Motor neuron (in vitro differentiated cells): ENCODE measurements at places on chromosomes 11 and 22. TPM values are rescaled to one million over a fixed set of nuclear protein-coding genes. Genes with fewer than 3 reads are reported as not detected.

Gene OR52E4
- not detected in 2 replicates for total RNA-seq

DNA sequence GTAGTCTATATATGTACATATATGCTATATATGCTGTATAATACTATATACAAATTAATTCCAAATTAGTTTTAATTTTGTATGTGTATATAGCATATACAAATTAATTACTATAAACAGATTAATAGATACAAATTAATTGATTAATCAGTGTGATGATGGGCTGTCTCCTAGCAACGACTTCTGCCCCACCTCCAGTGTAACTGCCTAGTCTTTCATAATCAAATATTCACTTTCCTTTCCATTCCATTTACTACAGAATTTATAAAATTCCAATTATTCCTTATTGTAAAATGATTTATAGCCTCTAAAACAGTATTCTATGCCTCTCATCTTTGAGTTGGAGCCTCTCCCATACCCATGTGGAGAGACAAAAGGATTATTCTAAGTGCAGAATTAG lies 976 bp downstream of the HBD start:
- no peak for ATAC-seq

Gene INS
- total RNA-seq: not detected in 2 replicates

DNA sequence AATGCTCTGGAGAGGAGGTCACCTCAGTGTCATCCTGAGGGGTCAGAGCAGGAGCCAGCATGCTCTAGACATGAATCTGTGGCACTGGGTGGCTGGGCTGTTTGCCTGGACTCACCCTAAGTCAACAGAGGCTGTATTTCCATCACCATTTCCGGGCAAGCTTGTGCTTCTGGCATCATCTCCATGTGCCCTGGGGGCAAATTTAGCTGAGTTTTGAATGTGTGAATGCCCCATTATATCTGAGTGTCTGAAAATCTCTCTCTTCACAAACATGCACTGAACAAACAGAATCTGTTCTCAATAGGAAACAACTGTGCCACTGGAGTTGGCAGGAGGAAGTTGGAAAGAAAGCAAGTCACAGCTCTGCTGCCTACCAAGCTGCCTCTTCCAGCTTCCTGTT lies 356.2 kb downstream of the GRM5 start:
- ATAC-seq: no peak
